Neural crest cell (in vitro differentiated cells): ENCODE measurements at places on chromosomes 12 and 14. TPM values are rescaled to one million over a fixed set of nuclear protein-coding genes. Genes with fewer than 3 reads are reported as not detected.

Gene CREBL2
- 11.4 and 13.2 TPM in 2 replicates for total RNA-seq

Gene PPP4R4
- total RNA-seq: 1.1 and 1.6 TPM in 2 replicates

Gene TMCC3
- total RNA-seq: 3.4 and 3.8 TPM in 2 replicates

Gene IKZF4
- total RNA-seq: 42.3 and 45.5 TPM in 2 replicates

Gene TMEM30B
- total RNA-seq: 0.07 TPM in 1 of 2 replicates, not detected in the other

Gene STRN3
- 37.8 and 38.3 TPM in 2 replicates for total RNA-seq

GRCh38 chr14:74362361-74362915, 14.2 kb downstream of the VRTN start:
- peak; percentile 86 for DNase-seq

DNA sequence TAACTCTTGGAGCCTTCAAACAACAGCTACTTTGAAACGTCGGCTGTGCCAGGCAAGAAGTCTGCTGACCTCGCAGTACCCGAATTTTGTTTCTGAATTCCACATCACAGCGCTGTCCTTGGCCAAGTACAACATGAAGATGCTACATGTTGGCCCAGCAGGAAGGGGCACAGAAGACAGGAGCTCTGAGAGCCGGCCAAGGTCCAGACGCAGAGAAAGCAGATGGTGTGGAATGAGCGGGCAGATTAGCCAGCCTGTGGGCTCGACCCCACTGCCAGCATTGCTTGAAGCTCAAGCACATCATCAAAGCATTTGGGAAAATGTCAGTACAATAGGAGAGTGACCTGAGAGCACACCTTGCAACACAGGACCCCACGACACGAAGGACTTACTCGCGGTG, 64.5 kb downstream of the FZD10 start:
- no peak for DNase-seq

- DNase-seq: no peak
These were observed 29.7 kb downstream of the KDM2B start for GRCh38 chr12:121550974-121551634.

GRCh38 chr14:29045237-29045636, 278.6 kb downstream of the FOXG1 start:
- no peak for DNase-seq

DNA sequence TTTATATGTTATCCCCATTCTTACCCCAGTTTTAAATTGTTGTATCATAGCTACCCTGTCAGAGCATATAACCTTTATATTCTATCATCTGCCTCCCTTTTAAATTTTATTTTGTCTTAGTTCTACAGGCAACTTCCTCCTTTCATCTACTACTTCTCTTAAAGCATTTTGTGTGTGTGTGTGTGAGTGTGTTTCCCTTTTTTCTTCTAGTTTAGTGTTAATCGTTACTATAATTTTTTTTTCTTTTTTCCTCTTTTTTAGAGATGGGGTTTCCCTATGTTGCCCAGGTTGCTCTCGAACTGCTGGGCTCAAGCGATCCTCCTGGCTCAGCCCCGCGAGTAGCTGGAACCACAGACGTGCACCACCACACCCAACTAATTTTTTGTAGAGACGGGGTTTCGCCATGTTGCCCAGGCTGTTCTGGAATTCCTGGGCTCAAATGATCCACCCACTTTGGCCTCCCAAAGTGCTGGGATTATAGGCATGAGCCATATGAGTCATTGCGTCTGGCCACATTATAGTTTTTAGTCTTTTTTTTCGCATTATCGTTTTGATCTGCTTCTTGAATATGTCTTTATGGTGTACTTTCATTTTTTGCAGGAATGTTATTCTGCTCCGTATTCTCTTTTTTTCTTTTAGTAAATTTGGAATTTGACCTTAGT, 33.1 kb upstream of the FBXO34 start:
- DNase-seq: no peak

DNA sequence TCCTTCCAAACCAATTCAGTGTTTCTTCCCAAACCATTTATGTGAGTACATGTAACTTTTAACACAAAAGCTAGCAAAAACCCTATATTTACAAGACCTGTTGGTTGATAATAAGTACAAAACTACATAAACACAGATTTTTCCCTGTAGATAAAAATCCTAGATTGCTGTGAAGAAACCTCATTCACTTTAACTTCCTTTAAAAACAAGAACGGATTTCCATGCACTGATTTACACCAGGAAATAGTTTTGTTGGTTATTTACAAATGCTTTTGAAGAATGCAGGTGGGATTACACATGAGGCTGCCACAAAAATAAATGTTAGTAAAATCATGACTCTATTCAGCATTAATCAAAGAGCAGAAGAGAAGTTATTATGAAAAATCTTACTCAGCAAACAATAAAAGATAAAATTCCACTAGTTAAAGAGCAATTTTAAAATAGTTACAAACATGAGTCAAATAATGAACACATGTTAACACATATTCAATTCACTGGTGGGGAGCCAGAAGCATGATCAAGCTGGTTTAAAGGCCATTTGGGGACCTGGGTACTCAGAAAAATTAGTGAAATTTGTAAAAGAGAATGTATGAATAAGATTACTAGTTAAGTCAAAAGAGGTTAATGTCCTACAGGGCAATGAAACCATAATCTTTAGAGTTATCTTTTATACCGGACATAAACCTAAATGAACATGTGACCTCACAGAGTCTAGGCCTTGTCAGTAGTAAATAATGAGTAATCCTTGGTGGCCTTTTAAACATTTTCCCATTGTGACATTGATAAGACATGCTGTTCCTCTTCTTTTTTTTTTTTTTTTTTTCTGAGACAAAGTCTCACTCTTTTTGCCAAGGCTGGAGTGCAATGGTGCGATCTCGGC, 79.9 kb downstream of the PHLDA1 start:
- DNase-seq: no peak

DNA sequence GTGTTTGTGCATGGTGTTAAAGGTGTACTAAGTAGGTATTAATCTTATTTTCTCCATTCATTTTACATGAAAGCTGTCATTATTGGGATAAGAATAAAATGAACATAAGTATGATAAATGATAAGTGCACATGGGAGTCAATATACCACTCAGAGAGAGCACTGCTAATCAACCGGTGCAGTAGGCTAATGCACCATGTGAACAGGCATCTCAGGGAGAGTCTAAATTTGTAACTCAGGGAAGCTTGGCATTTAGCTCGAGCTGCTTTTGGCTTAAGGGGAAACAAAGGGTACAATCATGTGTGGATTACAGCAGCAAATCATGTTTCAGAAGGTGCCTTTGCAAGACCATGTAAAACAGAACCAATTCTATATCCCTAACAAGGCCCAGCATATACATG, 127.4 kb downstream of the MGST1 start:
- DNase-seq: no peak

- DNase-seq: no peak
These were observed 52.3 kb downstream of the SLC25A47 start for GRCh38 chr14:100375266-100375962.

DNA sequence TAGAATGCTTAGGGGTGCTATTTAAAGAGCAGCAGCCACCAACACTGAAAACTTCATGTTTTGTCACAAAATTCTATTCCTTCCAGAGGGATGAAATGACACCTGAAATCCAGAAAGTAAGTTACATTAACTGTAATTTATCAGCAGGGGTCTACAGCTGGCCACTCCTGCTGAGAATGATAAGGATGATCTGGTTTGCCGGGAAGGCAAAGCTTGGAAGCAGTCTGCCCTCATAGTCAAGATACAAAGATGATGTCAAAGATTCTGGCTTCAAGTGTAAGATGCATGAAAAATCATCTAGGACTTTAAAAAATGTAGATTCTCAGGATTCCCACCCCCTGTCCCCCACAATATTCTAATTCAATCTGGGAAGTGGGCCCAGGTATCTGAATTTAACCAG, 58.4 kb downstream of the DCAF5 start:
- DNase-seq: no peak

- no peak for DNase-seq
These were observed 50.3 kb upstream of the SRSF5 start for GRCh38 chr14:69716478-69717187.

DNA sequence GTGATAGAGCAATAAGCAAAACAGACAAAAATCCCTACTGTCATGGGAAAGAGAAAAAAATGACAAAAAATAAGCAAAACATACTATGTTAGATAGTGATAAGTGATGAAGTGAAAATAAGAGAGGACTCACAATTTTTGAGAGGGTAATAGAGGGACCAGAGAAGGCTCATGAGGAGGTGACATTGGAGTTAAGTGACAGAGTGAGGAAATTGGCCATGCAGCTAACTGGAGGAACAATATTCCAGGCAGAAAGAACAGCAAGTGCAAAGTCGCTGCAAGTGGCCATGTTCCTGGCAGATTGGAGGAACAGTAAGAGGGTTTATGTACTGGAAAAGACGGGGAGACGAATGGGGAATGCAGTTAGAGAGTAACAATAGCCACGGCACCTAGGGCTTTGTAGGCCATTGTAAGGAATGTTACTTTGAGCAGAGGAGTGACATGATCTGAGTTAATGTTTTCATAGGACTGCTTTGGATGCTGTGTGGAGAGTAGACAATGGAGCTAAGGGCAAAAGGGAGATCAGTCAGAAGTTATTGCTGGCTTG, 1.4 kb upstream of the SAV1 start:
- no peak for DNase-seq

DNA sequence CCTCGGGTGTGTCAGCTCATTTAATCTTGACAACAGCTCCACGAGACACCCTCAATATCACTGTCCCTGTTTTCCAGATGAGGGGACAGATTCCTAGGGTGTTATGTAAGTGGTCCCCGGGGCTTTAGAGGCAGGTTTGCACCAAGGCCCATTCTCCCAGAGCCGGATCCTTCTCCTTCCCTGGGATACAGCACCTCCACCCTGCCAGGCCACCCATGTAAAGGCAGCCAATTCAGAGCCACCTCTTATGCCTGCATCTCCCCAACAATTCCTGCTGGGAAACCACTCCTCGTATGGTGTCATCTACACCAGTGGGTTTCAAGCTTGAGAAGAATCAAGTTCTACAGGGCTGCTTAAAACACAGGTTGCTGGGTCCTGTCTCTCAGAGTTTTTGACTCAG, 4.1 kb upstream of the CYP46A1 start:
- DNase-seq: no peak
